ENCODE measurements at places on chromosomes 13 and 19.

DNA sequence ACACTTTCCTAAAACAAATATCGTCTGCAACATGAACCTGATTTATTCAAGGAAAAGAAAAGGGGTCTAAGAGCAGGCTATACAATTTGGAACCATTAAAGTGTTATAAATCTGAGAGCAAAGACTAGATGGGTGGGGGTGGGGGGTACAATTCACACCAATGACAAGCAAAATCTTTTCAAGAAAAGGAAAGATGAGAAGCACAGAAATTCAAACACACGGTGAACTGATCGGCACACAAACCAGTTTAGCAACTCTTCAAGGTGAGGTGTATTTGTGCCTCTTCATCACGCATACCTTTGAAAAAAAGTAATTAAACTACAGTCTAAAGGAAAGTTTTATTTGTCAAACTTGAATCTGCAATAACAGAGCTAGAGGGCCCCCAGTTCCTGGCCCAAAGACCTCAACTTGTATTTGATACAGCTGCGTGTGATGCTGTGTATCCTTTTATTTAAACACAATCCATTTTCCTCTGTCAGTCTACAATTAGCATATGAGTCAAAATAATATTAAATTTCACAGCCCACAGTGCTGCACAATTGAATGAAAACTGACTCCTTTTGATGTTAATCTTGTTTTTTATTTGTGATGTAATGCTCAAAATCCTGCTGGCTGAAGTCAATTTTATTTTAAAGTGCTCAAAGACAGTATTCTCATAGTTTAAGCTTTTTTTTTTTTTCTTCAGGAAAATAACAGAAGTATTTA, 14.2 kb downstream of the EFNB2 start:
- DNase-seq: no peak

DNA sequence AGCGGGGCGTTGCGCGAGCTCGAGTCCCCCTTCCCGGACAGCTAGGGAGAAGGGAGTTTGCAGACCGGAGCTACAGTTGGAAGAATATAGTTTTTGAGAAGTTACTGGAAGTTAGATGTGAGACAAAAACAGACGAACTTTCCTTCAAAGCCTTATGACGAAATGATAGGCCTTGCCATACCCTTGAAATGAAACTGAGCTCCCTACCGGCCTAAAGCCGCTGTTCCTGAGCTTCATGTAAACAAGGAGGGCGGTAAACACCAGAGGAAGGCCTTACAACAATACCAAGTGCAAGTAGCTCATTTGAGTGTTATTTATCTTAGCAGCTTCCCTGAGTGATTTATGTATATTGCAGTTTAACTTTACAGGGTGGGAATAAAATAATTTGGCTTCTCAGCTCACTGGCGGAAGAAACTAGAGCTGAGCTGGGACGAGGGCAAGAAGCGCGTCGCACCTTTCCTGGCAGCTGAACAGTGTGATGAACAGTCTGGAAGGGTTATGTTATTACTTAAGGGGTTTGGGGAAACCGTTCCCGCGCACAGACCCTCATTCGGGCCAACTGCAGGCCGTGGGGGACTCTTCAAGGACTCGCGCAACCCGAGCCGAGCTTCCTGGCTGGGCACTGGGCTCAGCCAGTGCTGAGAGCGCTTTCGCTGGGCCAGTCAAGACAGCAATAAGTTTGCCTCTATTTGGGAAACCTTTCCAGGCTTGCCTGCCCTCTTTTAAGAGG, 111.2 kb downstream of the KCNRG start:
- DNase-seq: no peak

DNA sequence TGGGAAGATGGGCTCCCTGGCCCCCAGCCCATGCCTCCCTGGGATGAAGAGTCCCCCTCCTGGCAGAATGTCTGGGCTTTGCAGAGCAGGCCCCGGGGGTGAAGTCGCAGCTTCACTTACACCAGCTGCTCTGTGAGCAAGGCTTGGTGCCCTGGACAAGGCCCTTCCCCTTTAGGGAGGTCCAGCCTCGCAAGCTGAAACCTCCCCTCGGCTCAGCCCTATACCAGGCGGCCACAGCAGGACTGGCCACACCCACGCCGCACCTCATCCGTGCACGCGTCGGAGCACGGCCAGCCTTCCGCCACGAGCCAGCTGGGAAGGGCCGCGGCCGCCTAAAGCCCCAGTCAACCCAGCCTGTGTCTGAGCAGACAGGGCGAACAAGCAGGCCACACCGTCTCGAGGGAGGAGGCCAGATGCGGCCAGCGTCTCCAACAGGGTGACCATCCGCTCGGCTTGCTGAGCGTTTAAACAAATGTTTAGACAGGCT, 83.2 kb upstream of the MCF2L start:
- DNase-seq: peak; percentile 77

GRCh38 chr19:31377736-31378135, 28.5 kb upstream of the TSHZ3 start:
- DNase-seq: no peak

DNA sequence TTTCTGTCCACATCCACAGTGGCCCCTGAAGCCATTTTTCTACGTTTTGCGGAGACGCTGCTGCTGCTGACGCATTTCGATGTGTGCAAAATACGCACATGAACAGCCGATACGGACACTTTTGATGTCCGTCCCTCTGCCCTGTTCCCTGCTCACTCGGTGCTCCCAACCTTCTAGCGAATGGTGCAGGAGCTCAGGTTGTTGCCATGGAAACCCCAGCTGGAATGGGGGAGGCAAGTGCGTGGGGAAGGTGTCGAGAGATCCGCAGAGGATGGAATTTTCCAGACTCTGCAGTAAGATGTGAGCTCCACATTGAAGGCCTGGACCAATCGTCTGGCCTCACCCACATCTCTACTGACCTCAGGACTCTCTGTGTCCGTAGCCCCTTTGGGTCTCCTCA, 109.2 kb upstream of the USP29 start:
- DNase-seq: no peak

DNA sequence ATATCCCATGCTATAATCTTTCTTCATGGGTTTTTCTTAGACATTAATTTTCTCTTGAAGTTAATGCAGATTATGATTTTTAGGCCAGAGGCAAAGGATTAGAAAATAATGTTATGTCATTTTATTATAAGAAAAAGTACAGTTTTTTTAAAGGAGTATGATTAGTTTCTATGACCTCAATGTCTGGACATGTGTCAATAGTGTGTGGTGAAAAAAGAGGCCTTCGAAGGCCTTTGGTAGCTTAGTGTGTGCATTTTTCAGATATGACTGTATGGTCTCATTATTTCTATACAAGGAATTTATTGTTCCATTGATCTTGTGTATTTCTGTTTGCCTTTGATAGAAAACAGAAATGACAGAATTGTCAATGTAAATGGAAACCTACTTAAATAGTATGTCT, 195.6 kb downstream of the GPC5 start:
- no peak for DNase-seq

DNA sequence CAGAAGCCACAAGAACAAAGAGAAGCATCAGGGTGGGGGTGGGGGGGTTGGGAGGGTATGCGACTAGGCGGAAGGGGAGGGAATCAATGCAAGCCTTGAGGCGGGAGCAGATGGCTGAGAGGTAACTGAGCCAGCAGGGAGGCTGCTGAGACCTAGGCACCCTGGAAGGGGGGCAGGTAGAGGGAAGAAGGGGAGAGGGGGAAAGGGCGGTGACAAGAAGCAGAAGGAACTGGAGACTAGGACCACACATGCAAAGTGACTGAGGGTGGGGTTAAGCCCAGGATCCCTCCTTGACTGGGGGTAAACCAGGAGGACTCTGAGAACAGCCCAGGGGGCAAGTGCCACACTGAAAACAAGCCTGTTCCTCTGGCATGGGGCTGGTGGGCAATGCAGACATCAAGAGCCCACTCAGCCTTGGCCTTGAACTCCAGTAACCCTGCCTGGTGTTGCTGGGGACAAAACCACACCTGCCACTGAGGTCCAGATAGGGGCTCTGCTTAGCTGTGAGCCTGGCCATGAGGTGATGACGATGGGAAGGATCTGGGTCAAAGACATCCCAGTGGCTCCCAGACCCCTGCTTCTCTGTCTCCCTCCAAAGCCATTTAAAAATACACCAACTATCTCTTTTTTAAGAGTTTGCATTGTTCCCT, 20.3 kb downstream of the OPA3 start:
- DNase-seq: no peak

DNA sequence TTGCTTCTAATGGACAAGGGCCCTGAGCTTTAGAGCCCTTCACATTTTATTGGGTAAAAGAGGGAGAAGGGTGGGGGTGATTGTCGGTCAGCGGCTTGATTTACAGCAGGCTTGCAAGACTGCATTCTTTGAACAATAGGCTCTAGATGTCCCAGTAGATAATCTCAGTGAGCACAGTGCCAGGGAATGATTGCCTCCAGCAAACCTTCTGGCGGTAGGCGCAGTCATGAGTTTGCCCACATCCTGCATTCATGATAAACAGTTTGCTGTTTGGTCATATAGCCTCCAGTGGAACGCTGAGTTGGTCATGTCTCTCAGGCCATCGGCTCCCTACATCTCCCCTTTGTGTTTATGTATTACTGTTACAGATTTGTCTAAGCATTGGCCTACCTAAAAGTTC, 12.6 kb downstream of the ZNF528 start:
- no peak for DNase-seq

DNA sequence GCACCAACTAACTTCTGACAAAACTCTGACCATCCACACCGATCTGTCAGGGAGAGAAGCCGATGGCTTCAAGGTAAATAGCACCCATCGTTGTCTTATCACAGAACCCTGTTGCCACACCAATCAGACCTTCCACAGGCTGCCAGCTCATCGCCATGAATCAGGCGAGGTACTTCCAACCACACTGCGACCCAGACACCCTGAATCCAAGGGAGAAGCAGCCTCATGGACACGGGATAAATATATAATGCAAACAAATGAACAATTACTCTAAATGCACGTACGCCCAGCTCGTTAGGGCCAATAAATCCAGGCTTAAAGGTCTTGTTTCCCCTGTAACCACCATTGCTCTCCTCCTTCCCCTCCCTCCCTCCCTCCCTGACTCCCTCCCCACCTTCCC, 20.8 kb downstream of the RANBP3 start:
- no peak for DNase-seq

- no peak for DNase-seq
Observed at GRCh38 chr19:28210886-28211285, 1002.1 kb downstream of the UQCRFS1 start.

DNA sequence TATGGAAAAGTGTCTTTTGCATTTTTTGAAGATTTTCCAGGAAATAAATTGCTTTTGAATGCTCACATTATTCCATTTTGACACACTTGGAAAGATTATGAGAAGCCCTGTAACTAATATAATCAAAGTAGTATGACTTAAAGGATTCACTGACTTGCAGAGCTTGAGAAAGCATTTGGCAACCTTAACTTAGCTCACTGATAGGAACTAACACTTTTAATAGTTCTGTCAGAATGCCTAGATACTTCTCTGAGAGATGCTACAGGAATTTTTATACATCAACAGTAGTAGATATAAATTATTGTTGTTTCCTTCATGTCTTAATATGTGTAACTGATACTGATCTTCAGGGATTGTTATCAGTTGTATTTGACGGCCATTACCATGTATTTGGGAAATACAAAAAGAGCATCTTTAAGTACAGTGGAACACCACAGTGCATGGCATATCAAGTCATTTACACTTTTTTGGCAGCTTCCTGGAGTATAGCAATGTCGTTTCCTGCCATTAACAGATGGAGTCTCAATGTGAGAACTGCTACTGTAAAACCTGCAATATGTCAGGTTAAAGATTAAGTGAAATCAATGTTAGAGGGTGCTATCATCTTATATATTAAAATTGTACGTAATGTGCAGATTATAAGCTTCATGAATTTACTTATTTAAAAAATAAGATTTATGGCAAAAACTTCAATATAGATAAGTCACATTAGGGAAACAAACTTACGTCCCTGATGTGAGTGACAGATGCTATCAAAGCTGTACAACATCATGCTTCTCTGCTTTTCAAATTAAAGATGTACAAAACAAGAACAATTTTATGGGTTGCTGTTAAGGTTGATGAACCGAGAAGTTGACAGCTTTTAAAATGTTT, 1159.8 kb upstream of the MIR17HG start:
- DNase-seq: no peak

- DNase-seq: no peak
Observed at GRCh38 chr19:11554160-11554559, 4.9 kb downstream of the ELOF1 start.

- DNase-seq: no peak
Observed at GRCh38 chr13:50261130-50261901, 246.1 kb downstream of the KCNRG start.

- no peak for DNase-seq
Observed at GRCh38 chr13:112449545-112449930, 73.4 kb downstream of the SPACA7 start.

- no peak for DNase-seq
Observed at GRCh38 chr13:95858286-95859075, 181.5 kb downstream of the DNAJC3 start.

DNA sequence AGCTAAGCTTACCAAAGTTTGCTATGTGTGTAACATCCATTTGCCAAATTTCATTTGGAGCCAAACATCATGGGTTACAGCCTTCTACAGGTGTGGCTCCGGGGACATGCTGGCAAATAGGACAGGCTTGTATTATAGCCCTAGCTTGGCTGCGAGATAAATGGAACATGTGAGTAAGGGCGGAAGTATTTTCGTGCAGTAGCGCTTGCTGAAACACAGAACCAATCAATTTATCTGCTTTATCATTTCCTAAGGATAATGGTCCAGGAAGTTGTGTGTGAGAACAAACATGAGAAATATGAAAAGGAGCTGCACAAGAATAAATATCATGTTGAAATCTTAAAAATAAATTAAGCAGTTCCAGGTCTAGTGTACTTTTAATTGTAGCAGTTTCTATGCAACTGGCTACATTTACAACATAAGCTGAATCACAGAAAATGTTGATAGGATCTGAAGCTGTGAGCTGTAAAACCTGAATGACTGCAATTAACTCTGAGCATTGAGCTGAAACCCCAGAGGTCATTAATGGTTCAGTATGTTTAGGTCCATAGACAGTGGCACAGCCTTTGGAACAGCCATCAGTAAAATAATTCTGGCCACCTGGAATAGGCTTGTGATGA, 22.2 kb upstream of the ZNF100 start:
- DNase-seq: no peak

DNA sequence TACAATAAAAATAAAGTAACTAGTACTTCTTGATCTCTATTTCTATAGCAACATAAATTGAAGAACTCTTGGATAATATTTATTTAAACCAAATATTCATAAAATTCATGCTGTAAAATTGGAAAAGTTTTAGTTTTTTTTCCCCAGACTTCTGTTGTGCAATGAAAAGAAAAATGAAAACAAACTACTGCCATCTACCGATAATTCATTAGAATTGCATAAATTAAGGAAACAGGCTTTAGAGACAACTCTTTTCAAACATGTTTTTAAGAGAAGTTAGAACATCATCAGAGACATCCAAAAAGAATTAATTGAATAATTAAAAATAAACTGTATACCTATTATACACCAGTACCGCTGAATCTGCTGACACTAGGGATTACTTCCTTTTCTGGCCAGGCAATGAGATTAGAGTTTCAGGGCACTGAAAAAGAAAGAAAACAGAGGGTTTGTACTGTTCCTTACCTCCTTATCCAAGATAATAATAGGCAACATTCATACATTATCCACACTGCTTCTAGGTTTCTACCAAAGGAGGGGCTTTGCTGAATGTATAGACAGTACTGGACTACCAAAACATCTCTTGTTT, 4.9 kb downstream of the CCDC122 start:
- peak; percentile 23 for DNase-seq

All from COLO829 (cell line).